M059J (cell line): ENCODE measurements at places on chromosomes 6 and 20.

GRCh38 chr20:17971300-17972013, 2.6 kb downstream of the MGME1 start:
- peak; percentile 82 for DNase-seq

DNA sequence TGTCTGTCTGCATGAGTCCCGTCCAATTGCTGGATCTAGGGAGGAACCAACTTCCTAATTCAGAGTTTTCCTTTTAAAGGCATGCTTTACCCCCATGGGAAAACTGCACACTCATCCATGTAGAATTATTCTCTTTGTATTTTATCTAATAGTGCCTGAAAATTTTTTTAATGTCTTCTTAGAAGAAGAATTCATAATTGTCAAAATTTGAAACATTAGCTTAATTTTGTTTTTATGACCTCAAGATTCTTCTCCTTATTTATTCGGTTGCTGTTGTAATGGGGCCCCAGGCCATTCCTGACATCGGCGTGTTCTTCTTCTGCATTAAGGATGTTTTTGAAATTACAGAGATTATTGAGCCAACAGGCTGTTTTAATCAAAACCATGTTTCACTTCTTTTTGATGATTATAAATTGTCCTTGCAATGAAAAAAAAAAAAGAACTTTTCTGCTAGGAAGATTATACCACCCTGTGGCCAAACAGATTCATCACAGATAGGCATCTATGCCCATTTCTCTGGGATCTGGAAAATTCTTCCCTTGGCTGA, 100.3 kb downstream of the ZNF217 start:
- DNase-seq = no peak

- DNase-seq = no peak
Observed at GRCh38 chr20:38350879-38351775, 4.8 kb downstream of the LBP start.

DNA sequence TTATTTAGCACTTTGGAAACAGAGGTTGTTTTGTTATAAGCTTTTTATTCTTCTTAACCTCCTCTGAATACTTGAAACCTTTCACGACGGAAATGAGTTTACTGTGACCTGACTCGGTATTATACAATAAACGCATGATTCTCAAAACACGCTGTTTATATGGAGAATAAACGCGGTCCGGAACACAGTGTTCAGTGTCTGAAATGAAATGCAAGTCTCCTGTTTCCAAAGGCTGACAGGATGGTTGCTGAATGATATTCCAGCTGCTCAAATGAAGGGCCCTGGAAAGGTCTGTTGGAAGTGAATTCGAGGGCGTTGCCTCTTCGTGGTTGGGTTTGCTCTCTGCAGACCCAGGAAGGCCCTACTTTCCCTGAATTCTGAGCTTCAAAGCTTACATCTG, 83.4 kb downstream of the RSPH3 start:
- DNase-seq = no peak

GRCh38 chr6:34745277-34746103, 11.8 kb upstream of the SNRPC start:
- peak; percentile 89 for DNase-seq

DNA sequence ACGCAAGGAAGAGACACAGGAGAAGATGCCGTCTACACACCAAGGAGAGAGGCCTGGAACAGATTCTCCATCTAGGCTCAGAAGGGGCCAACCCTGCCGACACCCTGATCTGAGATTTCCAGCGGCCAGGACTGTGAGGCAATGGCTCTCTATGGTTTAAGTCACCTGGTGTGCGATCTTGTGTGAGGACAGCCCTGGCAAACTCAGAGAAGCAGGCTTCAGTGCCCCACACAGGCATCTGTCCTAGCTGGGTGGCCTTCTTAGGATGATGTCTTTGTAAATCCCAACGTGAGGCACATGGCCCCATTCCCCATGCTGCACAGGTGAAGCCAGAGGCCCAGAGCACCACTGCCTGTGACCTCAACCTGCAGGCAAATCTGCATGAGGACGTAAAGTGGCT, 87.6 kb upstream of the FRMD1 start:
- no peak for DNase-seq

GRCh38 chr6:51562198-51562597, 525.2 kb downstream of the PKHD1 start:
- DNase-seq = no peak

- no peak for DNase-seq
Observed at GRCh38 chr6:81253821-81254220, 498.7 kb downstream of the TENT5A start.

DNA sequence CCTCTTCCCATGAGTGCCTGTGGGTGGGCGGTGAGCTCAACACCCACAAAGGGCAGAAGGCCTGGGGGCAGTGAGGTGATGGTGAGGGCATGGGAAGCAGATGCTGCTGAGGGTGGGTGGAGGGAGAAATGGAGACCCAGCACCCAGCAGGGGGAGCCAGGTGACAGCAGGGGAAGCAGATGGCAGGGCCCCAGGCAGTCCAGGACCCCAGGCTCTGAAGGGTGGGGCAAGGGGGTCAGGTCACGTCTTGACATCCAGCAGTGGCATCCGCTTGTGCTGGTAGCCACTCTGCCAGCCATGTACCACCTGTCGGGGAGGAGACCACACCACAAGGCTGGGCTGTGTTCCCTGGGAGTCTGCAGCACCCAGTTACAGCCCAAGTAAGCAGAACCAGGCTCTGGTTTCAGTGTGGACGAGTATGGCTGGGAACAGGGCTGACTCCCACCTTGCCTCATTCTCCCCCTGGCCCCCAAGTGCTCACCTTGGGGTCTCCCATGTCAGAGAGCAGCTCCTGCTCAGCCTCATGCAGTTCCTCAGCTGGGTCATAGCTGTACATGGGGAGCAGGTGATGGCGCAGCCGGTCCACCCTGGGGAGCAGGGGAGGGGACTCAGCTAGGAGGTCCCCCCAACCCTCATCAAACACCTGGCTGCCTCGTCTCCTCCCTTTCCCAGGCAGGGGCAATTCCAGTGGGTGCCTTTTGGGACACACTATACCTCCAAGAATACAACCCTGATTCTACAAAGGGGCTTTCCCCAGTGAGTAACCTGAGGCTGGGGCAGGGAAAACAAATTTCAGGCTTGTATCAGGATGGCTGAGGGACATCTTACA, 2.0 kb downstream of the SMIM29 start:
- peak; percentile 76 for DNase-seq

GRCh38 chr20:51381557-51381956, 161.0 kb downstream of the NFATC2 start:
- DNase-seq = no peak

DNA sequence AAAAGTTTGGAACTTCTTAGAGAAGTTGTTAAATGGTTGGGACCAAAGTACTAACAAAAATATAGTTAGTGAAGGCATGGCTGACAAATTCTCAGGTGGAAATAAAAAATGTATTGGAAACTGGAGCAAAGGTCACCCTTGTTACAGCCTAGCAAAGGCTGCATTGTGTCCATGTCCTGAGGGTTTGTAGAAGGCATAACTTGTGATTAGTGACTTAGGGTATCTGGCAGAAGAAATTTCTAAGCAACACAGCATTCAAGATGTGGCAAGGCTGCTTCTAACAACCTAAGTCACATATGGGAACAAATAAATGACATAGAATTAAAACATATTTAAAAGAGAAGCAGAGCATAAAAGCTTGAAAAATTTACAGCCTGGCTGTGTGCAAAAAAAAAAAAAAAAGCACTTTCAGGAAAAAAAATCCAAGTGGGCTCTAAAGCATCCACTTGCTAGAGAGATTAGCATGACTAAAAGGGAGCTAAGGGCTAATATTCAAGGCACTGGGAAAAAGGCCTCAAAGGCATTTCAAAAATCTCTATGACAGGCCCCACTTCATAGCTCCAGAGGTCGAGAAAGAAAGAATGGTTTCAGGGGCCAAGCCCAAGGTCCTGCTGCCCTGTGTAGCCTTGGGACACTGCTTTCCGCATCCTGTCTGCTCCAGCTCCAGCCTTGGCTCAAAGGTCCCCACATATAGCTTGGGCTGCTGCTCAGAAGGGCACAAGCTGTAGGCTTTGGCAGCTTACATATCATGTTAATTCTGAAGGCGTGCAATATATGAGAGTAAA, 453.2 kb upstream of the PTCHD4 start:
- DNase-seq = no peak

- no peak for DNase-seq
Observed at GRCh38 chr20:10793766-10794165, 120.0 kb upstream of the JAG1 start.

- peak; percentile 66 for DNase-seq
Observed at GRCh38 chr6:13044390-13044789, 283.9 kb downstream of the TBC1D7 start.
